ENCODE measurements at places on chromosomes 6 and 20. TPM values are rescaled to one million over a fixed set of nuclear protein-coding genes. Genes with fewer than 3 reads are reported as not detected.

The RBM24 gene
- 0.27 TPM for polyA plus RNA-seq

The PBOV1 gene
- not detected for polyA plus RNA-seq

The TCF15 gene
- 4.2 TPM for polyA plus RNA-seq

The MUC22 gene
- polyA plus RNA-seq, result not detected

The RSPH4A gene
- polyA plus RNA-seq, result 1.0 TPM

The SLC2A4RG gene
- 25.3 TPM for polyA plus RNA-seq

The EDN3 gene
- 0.13 TPM for polyA plus RNA-seq

The PDE10A gene
- 0.47 TPM for polyA plus RNA-seq
